Bone marrow (tissue), 2 donors: ENCODE measurements at places on chromosomes 11 and 22.

DNA sequence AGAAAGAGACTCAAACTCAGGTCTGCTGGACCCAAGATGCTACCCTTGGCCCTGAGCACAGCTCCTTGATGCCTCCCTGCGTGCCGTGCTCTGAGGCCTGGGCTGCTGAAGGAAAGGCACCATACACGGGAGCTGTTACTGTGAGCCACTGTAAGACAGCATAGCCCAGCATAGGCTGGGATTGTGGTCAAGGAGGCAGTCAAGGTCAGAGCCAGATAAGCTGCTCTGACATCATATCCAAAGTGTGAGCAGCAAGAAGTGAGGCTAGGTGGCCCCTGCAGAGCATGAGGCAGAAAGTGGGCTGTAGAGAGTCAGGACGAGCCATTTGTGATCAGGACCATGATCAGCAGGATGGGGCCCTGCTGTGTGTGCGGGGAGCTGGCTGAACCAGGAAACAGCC lies 7.7 kb downstream of the SLC22A8 start:
- DNase-seq: no peak

GRCh38 chr22:33597274-33597985 lies 322.8 kb downstream of the LARGE1 start:
- no peak for DNase-seq

DNA sequence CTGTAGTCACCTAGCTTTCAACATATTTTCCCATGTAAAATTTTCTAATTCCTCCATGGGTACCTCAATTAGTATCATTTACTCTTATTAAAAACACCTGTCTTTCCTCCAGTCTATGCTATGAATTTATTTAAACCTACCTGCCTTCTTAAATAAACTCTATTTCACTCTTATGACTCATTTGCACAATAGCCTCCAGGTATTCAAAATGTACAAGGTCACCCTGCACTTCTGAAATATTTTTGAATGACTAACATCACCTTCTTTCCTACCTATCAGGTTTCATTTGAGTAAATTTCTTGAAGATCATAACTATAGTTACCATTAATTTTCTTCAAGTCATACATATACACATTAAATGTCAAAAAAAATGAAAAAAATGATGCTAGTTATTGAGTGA lies 939.7 kb downstream of the DLG2 start:
- DNase-seq: no peak

DNA sequence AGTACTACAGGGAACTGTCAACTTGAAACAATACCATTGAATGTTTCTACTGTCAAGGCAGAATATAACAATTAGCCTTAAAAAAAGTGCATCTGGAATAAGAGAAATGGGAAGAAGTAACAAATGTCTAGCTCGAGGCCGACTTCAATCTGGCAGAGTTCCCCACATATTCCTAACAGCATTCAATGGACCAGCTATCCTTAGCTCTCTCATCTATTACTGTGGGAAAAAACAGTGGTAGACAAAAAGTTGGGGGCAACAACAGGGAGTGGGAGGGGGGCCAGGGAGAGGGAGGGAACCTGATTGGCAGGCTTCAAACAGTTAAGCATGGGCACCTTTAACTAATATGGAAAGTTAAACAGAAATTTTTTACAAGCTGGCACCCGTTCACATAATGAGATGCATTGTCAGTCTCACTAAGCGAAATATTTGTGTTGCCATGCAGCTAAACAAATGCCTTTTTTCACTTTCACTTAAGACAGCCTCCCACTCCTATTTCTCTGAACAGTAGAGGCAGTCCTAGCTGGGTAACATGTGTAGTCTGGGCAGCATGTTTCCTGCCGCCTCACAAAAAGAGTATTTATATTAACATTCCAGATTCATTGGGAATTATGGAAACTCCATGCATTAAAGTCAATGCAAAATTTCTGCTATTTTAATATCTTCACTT lies 62.2 kb upstream of the SOX6 start:
- no peak for DNase-seq

GRCh38 chr11:119416606-119417580 lies 6.1 kb downstream of the THY1 start:
- DNase-seq: no peak

DNA sequence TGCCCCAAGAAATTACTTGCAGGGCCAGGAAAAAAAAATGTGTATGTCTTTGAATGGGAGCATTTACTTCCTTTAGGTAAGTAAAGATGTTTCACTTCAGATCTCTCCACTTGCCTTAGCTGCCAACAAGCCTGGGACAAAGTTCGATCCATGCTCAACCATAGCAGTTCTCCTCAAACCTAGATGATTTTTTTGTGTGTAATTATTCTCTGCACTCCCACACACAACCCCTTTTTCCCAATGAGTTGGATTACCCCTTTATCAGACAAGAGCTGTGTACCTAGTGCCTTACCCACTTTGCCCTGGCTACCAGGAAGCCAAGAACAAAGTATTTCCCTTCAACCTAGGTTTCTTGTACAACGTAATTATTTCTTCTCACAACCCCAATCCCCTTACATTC lies 35.6 kb downstream of the TPBGL start:
- no peak for DNase-seq
